T-helper 17 cell (primary cell): ENCODE measurements at places on chromosomes 2 and 18.

GRCh38 chr2:202488671-202489070 lies 112.5 kb downstream of the BMPR2 start:
- no peaks in the 10 kb centered on the region for H3K27me3 ChIP-seq
- peak overlapping the region; percentile 37 for H3K27ac ChIP-seq
- H3K36me3 ChIP-seq: no peaks in the 10 kb centered on the region
- no peak overlapping the region for H3K4me3 ChIP-seq
- no peak for DNase-seq

DNA sequence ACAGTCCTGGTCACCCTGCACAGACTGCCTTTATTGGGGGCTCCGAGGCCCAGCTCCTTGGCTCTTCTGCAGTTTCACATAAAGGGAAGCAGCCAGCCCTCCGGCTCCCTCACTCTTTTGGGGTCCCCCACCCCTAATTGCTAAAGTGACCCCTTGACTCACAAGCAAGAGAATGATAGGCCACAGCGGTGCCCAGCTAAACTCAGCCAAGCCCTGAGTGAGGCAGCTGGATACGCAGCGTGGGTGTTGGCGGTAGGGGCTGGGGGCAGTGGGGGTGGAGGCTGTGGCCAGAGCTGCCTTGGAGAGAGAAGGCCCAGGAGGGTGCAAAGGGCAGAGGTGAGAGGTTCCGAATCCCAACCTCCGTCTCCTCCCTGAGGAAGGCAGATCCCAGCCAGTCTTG lies 25.5 kb upstream of the ALPP start:
- H3K36me3 ChIP-seq: no peaks in the 10 kb centered on the region
- no peak overlapping the region for H3K27ac ChIP-seq
- no peak for DNase-seq
- no peak overlapping the region for H3K4me3 ChIP-seq
- peaks cover 8% of the 10 kb centered on the region for H3K4me1 ChIP-seq
- peaks cover 30% of the 10 kb centered on the region for H3K27me3 ChIP-seq

- no peak overlapping the region for H3K4me3 ChIP-seq
- peak overlapping the region; percentile 75 for H3K27ac ChIP-seq
- no peaks in the 10 kb centered on the region for H3K36me3 ChIP-seq
- no peaks in the 10 kb centered on the region for H3K27me3 ChIP-seq
- H3K4me1 ChIP-seq: peaks cover 20% of the 10 kb centered on the region
- no peak for DNase-seq
Observed at GRCh38 chr2:57908736-57909161, 137.9 kb upstream of the VRK2 start.

DNA sequence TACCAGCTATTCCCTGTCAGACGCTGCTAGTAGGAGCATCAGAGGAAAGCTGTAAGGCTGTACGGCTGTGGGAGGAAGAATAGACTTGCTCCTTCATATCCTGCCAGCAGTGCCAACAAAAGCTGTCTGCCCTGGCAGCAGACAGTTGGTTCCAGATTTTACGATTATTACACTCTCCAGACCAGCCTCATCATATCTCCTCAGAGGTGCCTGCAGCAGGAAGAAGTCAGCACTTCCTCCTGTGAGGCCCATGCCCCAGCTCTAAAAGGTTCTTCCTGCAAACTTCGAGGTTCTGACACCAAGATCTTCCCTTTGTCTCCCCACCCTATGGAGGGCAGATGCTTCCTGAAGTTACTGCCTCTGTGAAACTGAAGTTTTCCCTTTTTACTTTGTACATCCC lies 537.7 kb upstream of the PKDCC start:
- no peaks in the 10 kb centered on the region for H3K36me3 ChIP-seq
- H3K27ac ChIP-seq: no peak overlapping the region
- DNase-seq: no peak
- no peak overlapping the region for H3K4me3 ChIP-seq
- no peaks in the 10 kb centered on the region for H3K27me3 ChIP-seq
- H3K4me1 ChIP-seq: no peaks in the 10 kb centered on the region

DNA sequence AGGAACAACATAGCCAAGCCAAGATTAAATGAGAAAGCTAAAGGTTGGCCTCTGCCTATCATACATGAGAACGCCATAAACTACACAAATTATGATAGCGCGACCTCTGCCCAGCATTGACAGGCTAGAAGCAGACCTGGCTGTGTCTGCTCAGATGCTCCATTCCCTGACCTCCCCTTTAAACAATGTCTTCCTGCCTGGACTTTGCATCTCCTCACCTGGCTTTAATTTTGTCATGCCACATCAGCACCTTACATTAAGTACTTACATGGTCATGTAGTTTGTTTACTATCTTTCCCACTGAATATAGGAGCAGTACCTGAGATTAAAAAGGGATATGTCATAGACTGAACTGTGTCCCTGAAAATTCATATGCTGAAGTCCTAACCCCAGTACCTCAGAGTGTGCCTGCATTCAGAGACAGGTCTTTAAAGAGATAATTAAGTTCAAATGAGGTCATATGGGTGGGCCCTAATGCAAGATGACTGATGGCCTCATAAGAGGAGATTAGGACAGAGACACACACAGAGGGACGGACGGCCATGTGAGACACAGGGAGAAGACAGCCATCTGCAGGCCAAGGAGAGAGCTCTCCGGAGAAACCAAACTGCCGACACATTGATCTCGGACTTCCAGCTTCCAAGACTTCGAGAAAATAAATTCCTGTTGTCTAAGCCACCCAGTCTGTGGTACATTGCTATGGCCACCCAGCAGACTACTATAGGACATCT lies 103.7 kb downstream of the BIN1 start:
- H3K4me3 ChIP-seq: no peak overlapping the region
- peaks cover 34% of the 10 kb centered on the region for H3K27me3 ChIP-seq
- H3K27ac ChIP-seq: no peak overlapping the region
- peaks cover 2% of the 10 kb centered on the region for H3K4me1 ChIP-seq
- no peaks in the 10 kb centered on the region for H3K36me3 ChIP-seq

GRCh38 chr2:81324046-81324445 lies 1019.5 kb upstream of the LRRTM1 start:
- no peaks in the 10 kb centered on the region for H3K27me3 ChIP-seq
- no peaks in the 10 kb centered on the region for H3K36me3 ChIP-seq
- no peak for DNase-seq

GRCh38 chr2:197265924-197266323 lies 44.7 kb downstream of the ANKRD44 start:
- no peak for DNase-seq
- H3K36me3 ChIP-seq: no peaks in the 10 kb centered on the region
- H3K27ac ChIP-seq: peak overlapping the region; percentile 91
- peak overlapping the region; percentile 71 for H3K4me3 ChIP-seq
- peaks cover 78% of the 10 kb centered on the region for H3K4me1 ChIP-seq

DNA sequence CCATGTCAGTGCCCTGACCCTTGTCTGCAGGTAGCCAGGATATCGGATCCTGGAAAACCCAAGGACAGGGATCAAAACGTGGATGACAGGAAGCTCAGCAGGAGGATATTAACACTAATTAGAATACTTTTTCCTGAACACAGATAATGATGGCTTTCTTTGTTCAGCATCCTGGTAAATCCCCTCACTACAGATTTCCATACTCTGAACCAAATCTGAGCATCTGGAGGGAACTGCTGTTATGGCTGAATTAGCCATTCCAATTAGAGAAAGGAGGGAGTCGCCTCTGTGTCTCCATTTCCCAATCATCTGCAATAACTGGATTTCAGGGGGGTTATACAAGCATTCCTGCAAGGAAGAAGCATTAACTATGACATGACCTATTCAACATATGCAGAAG lies 24.4 kb downstream of the CXCR4 start:
- H3K4me1 ChIP-seq: peaks cover 15% of the 10 kb centered on the region
- no peak for DNase-seq
- peak overlapping the region; percentile 91 for H3K27ac ChIP-seq
- no peak overlapping the region for H3K4me3 ChIP-seq

DNA sequence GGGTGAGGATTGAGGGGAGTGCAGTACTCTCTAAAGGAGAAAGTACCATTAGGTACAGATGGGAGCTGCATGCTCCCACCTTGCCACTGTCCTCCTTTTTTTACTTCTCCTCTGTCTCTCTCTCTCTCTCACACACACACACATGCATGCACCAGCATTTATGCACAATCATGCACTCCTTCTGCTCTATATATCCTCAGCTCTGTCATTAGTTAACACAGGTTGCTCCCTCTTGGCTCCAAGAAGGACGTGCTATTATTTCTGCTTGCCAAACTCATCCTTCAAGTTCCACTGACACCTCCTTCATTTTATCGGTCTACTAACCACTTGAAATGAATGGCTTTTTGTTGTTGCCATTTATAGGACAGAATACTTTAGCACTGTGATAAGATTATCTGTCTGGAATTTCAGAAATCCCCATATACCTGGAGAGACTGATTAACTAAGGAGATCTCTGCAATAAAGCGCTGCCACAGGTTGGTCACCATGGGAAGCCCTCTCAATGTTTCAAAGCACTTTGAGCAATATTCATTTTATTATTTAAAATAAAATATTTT lies 178.5 kb upstream of the TRIB2 start:
- DNase-seq: no peak
- H3K27ac ChIP-seq: no peak overlapping the region
- H3K27me3 ChIP-seq: no peaks in the 10 kb centered on the region
- H3K4me3 ChIP-seq: no peak overlapping the region
- no peaks in the 10 kb centered on the region for H3K36me3 ChIP-seq
- peaks cover 26% of the 10 kb centered on the region for H3K4me1 ChIP-seq

- no peak overlapping the region for H3K27ac ChIP-seq
- no peaks in the 10 kb centered on the region for H3K36me3 ChIP-seq
- H3K4me3 ChIP-seq: no peak overlapping the region
- DNase-seq: no peak
- H3K4me1 ChIP-seq: no peaks in the 10 kb centered on the region
Observed at GRCh38 chr18:23599809-23600208, 13.5 kb upstream of the NPC1 start.

GRCh38 chr18:58579561-58580047 lies 49.3 kb downstream of the ALPK2 start:
- no peak for DNase-seq
- peak overlapping the region; percentile 29 for H3K27ac ChIP-seq
- H3K27me3 ChIP-seq: peaks cover 15% of the 10 kb centered on the region
- peaks cover 3% of the 10 kb centered on the region for H3K36me3 ChIP-seq

DNA sequence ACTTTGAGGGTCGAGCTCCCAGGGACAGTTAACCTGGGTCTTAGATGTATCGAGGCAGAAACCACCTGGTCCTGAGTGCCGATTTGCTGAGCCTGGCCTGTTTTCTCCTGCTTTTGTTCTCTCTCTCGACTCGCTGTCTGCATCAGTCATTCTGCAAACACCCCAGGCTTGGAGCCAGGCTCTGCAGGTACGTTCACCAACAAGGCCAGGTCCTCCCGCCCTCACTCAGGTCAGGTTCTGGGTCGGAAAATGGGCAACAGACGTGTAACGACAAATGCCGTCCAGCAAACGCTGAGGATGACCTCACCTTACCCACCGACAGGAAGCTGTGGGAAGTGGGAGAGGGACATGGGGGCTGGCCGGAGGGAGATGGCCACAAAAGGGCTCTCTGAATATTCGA lies 57.7 kb upstream of the PXDN start:
- no peak for DNase-seq
- no peaks in the 10 kb centered on the region for H3K36me3 ChIP-seq
- H3K27me3 ChIP-seq: peaks cover 19% of the 10 kb centered on the region
- H3K4me1 ChIP-seq: no peaks in the 10 kb centered on the region
- no peak overlapping the region for H3K4me3 ChIP-seq

DNA sequence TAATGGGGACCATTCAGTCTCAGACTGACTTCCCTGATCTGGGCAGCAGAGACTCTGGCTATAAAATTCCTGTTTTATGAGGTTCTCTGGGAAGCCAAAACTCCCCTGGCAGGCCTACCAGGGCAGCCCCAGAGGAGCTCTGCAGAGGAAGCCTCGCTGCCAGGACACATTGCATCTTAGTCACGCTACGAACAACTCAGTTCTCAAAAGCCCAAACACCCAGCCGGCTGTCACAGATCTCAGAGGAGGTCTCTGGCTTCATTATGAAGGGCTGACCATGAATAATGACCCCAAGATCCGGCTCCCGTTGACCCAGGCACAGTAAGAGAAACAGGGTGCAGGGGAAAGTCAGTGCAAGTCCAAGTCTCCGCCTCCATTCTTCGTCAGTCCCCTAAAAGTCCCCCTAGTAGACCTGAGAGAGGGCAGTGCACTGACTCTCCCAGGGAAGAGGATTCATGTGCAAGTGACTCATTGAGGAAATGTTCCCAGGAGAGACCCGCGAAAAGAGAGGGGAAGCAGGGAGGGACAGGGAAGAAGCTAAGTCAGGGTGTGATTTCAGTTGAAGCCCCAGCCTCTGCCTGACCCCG lies 212.3 kb downstream of the CYP26B1 start:
- no peak overlapping the region for H3K27ac ChIP-seq
- no peak for DNase-seq
- H3K4me1 ChIP-seq: no peaks in the 10 kb centered on the region
- peaks cover 2% of the 10 kb centered on the region for H3K36me3 ChIP-seq
- H3K4me3 ChIP-seq: no peak overlapping the region
- peaks cover 21% of the 10 kb centered on the region for H3K27me3 ChIP-seq

DNA sequence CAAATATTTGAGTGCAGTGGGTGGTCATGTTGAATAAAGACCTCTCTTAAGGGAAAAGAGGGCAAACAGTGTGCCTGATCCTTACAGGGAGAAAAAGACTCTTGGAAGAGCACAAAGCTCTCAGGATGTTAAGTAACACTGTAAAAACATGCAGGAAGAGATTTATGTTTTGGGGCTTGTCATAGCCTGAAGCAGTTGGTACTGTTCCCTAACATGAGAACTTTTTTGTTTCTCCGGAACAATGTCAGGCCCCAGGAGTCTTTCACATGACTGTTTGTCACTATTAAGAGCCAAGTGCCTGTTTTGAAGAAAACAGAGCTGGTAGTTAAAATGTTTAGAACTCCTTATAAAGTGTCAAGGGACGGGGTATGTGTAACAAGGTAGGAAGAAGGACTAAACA lies 83.7 kb upstream of the B3GNT2 start:
- H3K4me1 ChIP-seq: peaks cover 10% of the 10 kb centered on the region
- H3K27ac ChIP-seq: no peak overlapping the region
- peaks cover 4% of the 10 kb centered on the region for H3K36me3 ChIP-seq
- DNase-seq: no peak
- no peak overlapping the region for H3K4me3 ChIP-seq

DNA sequence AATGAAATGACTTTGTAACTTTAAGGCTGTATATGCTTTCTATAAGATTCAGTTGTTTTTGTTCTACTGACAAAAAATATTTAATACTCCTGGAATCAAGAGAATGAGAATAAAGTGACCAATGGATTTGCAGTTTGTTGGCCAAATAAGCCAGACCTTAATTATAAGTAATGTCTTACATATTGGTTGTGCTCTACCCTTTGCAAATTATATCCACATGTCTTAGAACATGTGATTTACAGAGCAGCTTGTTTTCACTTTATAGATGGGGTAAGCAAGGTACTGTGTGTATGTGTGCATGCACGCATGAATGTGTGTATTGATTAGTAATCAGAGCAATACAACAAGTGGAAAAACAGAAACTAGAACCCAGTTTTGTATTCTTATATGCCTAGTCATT lies 59.1 kb downstream of the RMDN2 start:
- peaks cover 11% of the 10 kb centered on the region for H3K4me1 ChIP-seq
- peaks cover 8% of the 10 kb centered on the region for H3K27me3 ChIP-seq
- no peak overlapping the region for H3K27ac ChIP-seq
- H3K36me3 ChIP-seq: peaks cover 4% of the 10 kb centered on the region
- no peak for DNase-seq

GRCh38 chr2:88165332-88166003 lies 4.7 kb upstream of the THNSL2 start:
- H3K4me1 ChIP-seq: peaks cover 7% of the 10 kb centered on the region
- no peak for DNase-seq
- peaks cover 12% of the 10 kb centered on the region for H3K27me3 ChIP-seq
- H3K27ac ChIP-seq: no peak overlapping the region
- H3K4me3 ChIP-seq: no peak overlapping the region
